ENCODE measurements at places on chromosomes 6 and 20.

- H3K4me1 ChIP-seq: no peaks in the 10 kb centered on the region
- DNase-seq: no peak
- H3K36me3 ChIP-seq: no peaks in the 10 kb centered on the region
- no peak overlapping the region for H3K4me3 ChIP-seq
These were observed 16.8 kb upstream of the PHACTR3 start for GRCh38 chr20:59587570-59587969.

DNA sequence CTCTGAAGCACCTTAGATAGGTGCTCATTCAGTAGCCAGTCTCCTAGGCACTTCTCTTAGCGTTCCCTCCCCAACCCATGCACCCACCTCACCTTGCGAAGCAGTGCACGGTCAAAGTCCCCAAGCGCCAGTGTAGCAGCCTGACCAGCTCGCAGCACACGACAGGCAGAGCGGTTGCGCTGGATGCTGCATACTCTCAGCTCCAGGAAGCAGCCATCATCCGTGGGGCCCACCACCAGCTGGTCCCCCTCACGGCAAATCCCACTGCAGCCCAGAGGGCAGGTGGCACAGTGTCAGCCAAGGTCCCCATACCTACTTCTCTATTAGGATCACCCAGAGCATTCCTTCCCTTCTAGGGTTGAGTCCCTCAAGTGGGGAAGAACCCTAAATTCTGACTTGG, 6.5 kb downstream of the GTPBP2 start:
- no peak overlapping the region for H3K4me3 ChIP-seq
- DNase-seq: no peak
- no peak overlapping the region for H3K27ac ChIP-seq
- H3K27me3 ChIP-seq: no peaks in the 10 kb centered on the region
- H3K4me1 ChIP-seq: peaks cover 20% of the 10 kb centered on the region

- no peaks in the 10 kb centered on the region for H3K4me1 ChIP-seq
- no peak overlapping the region for H3K27ac ChIP-seq
- H3K27me3 ChIP-seq: peaks cover 2% of the 10 kb centered on the region
- H3K4me3 ChIP-seq: no peak overlapping the region
- no peak for DNase-seq
- no peaks in the 10 kb centered on the region for H3K36me3 ChIP-seq
These were observed 155.1 kb upstream of the MLIP start for GRCh38 chr6:53956068-53956711.

DNA sequence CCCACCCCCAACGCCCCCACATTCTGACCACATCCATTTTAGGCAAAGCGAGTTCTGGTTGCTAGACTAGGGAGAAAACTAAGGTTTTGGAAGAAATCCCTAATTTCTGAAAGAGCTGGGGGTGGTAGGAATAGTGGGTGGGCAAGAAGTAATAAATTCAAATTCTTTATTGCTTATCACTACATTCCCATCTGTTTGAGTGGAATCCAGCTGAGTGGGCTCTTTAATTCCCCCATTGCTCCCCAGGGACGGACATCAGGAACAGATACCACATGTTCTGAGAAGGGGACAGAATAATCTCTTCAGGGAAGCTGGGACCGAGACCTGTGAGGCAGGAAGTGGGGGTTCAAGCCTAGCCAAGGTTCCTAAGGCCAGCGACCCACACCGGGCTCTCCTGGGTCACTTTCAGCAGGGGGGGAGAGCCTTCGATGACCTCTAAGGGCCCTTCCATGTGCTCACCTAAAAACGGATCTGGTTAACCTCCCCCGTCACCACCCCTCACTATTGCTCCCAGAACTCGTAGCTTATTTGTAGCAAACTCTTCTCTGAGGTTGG, 42.3 kb upstream of the MRPS10 start:
- peaks cover 14% of the 10 kb centered on the region for H3K4me1 ChIP-seq
- H3K27me3 ChIP-seq: no peaks in the 10 kb centered on the region
- H3K27ac ChIP-seq: no peak overlapping the region
- H3K4me3 ChIP-seq: no peak overlapping the region

DNA sequence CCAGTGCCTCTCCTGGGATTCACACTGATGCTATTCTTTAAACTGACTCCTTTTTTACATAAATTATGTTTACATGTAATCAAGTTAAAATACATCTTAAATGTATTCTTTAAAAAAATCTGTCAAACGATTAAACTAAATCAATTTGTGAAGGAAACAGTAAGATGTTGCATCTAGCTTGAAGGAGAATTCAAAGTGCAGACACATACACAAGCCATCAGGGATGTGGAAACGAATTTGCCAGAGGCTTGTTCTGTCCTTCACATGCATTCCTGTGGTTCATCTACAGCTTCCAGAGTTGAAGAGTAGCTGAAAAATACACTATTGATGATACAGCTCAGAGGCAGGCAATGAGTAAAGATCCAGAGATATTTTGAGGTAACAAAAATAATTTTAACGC, 7.3 kb upstream of the BPIFB3 start:
- DNase-seq: no peak
- no peak overlapping the region for H3K4me3 ChIP-seq
- H3K4me1 ChIP-seq: no peaks in the 10 kb centered on the region
- H3K36me3 ChIP-seq: no peaks in the 10 kb centered on the region
- no peaks in the 10 kb centered on the region for H3K27me3 ChIP-seq

- H3K4me1 ChIP-seq: peaks cover 48% of the 10 kb centered on the region
- DNase-seq: no peak
- H3K27me3 ChIP-seq: peaks cover 3% of the 10 kb centered on the region
- peaks cover 6% of the 10 kb centered on the region for H3K36me3 ChIP-seq
- H3K4me3 ChIP-seq: no peak overlapping the region
These were observed 48.9 kb downstream of the B4GALT5 start for GRCh38 chr20:49664612-49665313.

DNA sequence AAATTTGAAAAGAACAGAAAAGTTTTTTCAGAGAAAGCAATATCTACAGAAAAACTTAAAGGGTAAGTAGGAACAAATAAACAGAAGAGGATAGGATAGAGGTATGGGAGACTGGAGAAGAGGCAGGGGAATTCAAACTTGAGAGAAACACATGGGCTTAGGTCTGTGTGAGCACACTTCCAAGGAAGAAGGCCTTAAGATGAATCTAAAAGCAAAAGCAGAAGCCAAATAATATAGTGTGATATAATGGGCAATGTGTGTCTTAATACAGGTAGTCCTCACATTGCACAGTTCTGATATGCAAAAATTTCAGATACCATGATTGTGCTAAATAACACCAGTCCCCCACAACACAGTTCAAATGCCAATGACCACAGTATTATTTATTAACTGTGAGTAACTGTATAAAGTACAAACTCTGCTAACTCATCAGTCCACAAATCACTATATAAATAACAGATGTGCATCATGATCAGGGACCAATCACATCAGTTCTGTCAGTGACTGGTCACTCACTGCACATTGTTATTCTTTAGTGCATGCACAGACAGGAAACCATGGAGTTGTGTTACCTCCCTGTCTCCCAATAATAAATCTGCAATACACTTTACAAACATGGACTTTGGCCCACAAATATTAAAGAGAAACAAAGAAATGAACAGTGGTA, 18.6 kb downstream of the SNX14 start:
- H3K27me3 ChIP-seq: no peaks in the 10 kb centered on the region
- H3K36me3 ChIP-seq: peaks cover 11% of the 10 kb centered on the region
- no peak for DNase-seq
- peaks cover 11% of the 10 kb centered on the region for H3K4me1 ChIP-seq
- H3K27ac ChIP-seq: no peak overlapping the region

- peaks cover 20% of the 10 kb centered on the region for H3K4me1 ChIP-seq
- no peak overlapping the region for H3K27ac ChIP-seq
- no peaks in the 10 kb centered on the region for H3K36me3 ChIP-seq
- no peak for DNase-seq
- peaks cover 19% of the 10 kb centered on the region for H3K27me3 ChIP-seq
- no peak overlapping the region for H3K4me3 ChIP-seq
These were observed 3.6 kb downstream of the IPCEF1 start for GRCh38 chr6:154352898-154353585.

DNA sequence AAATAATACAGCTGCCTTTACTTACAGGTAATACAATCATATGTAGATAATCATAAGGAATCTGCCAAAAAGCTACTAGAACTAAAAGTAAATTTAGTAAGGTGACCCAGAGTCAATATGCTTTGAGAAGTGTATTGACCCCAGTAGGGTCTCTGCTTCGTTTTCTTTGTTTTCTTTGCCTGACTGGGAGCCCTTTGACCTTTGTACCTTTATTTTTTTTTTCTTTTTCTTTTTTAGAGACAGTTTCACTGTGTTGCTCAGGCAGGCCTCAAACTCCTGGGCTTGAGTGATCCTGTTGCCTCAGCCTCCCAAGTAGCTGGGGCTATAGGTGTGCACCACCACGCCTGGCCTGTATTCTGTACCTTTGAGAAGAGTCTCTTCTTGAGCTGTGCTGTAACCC, 17.9 kb downstream of the RAB5IF start:
- H3K4me3 ChIP-seq: no peak overlapping the region
- peaks cover 34% of the 10 kb centered on the region for H3K36me3 ChIP-seq
- H3K27me3 ChIP-seq: no peaks in the 10 kb centered on the region
- no peak for DNase-seq
- H3K27ac ChIP-seq: no peak overlapping the region
- peaks cover 40% of the 10 kb centered on the region for H3K4me1 ChIP-seq

DNA sequence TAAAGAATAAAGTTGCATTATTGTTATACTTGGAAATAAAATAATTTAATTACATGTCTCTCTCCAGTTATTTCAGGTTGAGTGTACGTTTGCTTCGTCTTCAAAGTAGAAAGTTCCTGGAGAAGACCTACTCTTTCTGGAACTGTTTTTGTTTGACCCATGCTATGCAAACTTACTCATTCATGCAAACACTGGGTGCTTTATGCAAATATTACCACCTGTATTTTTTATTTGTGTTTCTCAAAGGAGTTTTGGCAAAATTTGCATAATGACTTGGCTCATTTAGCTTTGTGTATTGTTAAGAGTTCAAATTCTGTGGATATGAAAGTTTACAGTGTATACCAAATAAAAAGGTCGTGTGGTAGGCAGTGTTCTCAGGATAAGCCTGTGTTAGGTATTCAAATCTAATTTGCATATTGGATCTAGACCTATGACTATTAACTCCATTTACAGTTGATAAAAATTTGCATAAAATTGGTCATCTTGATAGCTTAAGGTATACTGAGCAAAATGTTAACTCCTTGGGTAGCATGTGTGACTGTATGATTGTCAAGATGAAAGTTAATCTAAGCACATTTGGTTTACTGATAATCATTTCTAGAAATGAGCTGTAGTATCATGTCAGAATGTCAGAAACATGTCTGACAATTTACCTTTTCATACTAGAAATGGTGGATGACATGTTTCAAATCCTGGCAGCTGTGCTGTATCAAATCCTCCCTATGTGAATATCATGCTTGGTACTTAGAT, 65.2 kb downstream of the CDKAL1 start:
- peaks cover 9% of the 10 kb centered on the region for H3K4me1 ChIP-seq
- no peak overlapping the region for H3K4me3 ChIP-seq
- no peaks in the 10 kb centered on the region for H3K27me3 ChIP-seq
- H3K27ac ChIP-seq: no peak overlapping the region

DNA sequence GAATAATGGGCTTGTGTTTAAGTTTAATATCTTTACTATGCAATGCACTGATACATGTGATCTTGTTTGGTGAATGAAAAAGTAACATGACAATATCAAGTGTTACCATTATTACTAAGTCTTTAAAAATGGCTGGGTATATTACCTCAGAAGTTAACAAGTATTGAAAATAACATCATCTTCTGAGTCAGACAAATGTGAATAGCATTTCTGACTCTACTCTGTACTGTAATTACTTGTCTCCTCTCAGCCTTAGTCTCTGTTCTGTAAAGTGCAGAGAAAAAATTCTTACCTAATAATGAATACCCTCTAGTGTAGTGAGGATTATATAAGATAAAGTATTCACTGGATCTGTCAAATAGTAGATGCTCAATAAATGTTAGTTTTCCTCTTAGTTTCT, 47.0 kb upstream of the GCLC start:
- H3K4me1 ChIP-seq: no peaks in the 10 kb centered on the region
- no peak overlapping the region for H3K4me3 ChIP-seq
- no peak overlapping the region for H3K27ac ChIP-seq
- DNase-seq: no peak
- H3K27me3 ChIP-seq: peaks cover 4% of the 10 kb centered on the region
- H3K36me3 ChIP-seq: no peaks in the 10 kb centered on the region

DNA sequence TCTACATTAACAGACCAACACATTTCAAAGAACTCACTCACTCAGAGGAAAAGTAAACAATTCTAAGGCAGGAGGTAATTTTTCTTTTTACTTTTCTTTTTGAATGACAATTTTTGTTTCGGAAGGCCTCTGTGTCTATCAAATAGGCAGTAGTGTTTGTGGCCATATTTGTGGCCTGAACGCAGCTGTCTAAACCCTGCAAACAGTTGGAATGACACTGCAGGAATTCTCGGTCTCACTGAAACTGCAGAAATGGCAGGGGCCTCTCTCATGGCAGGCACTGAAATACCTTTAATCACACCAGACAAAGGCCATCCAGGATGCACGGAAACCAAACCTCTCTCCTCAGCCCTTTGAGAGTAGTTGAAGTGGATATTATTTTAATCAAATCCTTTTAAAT, 30.4 kb downstream of the FYN start:
- peaks cover 33% of the 10 kb centered on the region for H3K36me3 ChIP-seq
- H3K4me3 ChIP-seq: no peak overlapping the region
- H3K4me1 ChIP-seq: peaks cover 17% of the 10 kb centered on the region
- no peaks in the 10 kb centered on the region for H3K27me3 ChIP-seq
- no peak for DNase-seq

DNA sequence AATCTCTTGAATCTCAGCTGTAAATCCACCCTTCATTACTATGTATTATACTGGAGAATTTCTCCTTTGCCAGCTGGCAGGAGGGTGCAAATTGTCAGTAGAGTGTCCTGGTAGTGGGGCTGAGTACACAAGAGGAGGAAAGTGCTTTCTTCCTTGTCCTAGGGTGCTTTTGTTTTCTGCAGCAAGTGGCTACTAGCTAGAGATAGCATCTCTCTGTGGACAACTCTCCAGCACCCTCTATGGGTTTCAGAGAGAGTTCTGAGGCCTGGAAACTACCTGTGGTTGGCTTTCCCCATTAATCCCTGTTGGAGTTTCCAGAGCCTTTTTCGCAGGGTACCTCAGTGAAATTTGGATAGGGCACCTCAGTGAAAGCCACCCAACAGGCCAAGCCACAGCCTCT, 422.5 kb upstream of the RGS17 start:
- H3K36me3 ChIP-seq: no peaks in the 10 kb centered on the region
- no peaks in the 10 kb centered on the region for H3K4me1 ChIP-seq
- H3K27me3 ChIP-seq: no peaks in the 10 kb centered on the region
- DNase-seq: no peak
- no peak overlapping the region for H3K4me3 ChIP-seq
- H3K27ac ChIP-seq: no peak overlapping the region

GRCh38 chr20:48600470-48600945, 227.3 kb downstream of the PREX1 start:
- H3K36me3 ChIP-seq: no peaks in the 10 kb centered on the region
- H3K27me3 ChIP-seq: no peaks in the 10 kb centered on the region
- no peak overlapping the region for H3K4me3 ChIP-seq
- H3K4me1 ChIP-seq: no peaks in the 10 kb centered on the region

DNA sequence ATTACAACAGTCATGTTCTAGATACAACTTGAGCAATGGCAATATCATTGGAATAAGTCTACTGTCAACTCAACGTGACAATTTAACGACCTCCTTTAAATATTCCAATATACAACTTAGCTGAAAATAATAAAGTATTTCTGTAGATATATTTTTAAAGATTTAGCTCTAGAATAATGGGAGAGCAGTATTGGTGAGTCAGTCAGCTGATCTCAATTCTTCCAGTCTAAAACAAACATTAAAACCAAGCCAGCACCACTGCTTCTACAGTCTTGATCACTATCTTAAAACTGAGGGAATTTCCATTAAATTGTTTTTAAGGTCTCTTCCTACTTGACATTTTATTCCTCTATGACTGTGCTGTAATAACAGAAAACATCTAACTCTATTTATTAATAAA, 38.2 kb downstream of the NOL7 start:
- H3K4me3 ChIP-seq: no peak overlapping the region
- no peak for DNase-seq
- no peaks in the 10 kb centered on the region for H3K27me3 ChIP-seq
- H3K36me3 ChIP-seq: peaks cover 23% of the 10 kb centered on the region
- H3K27ac ChIP-seq: no peak overlapping the region

Measured in activated T-helper 1 cell treated with anti-CD3 and anti-CD28 coated beads, Interleukin-12 subunit alpha, Interleukin-12 subunit beta, Interleukin-2, Interleukin-4 antibody, amounts not matched to agents 30 ng/mL and 10 ng/mL and 1 ng/mL, durations not matched to agents 14 hours and 24 hours and 36 hours (primary cell).